CD8-positive, alpha-beta T cell (primary cell): ENCODE measurements at places on chromosomes 3 and 15.
A peak's percentile ranks its signal among the peaks of the same experiment; 100 is the strongest.

DNA sequence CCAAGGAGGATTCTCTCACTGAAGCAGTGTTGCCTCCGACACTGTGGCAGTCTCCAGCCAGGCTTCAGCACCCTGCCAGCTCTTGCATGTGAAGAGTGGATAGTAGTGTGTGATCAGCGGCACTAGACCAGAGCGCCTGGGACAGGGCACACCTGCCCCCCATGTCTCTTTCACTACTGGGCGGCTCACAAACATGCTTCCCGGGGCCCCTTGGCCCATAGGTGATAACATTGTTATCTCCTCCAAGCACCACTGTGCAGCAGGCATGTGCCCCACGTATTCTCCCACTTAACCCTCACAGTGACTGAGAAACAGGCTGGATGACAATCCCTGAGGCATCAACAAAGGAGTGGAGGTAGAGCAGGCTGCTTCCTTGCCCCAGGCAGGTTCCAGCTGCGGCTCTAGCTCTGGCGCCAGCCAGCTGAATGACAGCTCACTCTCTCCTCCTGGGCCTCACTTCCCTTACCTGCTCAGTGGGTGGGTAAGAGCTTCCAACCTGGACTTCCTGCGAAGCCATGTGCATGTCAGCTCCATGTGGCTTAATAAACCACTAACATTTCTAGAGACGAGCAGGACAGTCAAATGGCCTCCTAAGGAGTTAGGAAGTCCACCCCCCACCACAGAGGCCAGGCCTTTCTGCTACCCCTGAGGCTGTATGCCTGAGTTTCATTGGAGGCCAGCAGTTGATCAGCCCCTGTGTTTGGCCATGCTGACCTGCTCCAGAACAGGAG lies 37.8 kb downstream of the KLF13 start:
- no peak for DNase-seq

GRCh38 chr3:108527817-108528216 lies 17.4 kb upstream of the MYH15 start:
- no peak for DNase-seq

- DNase-seq: no peak
Observed at GRCh38 chr3:192801985-192802384, 74.6 kb upstream of the FGF12 start.

- DNase-seq: no peak
Observed at GRCh38 chr15:59380902-59381610, 8.4 kb upstream of the MYO1E start.

DNA sequence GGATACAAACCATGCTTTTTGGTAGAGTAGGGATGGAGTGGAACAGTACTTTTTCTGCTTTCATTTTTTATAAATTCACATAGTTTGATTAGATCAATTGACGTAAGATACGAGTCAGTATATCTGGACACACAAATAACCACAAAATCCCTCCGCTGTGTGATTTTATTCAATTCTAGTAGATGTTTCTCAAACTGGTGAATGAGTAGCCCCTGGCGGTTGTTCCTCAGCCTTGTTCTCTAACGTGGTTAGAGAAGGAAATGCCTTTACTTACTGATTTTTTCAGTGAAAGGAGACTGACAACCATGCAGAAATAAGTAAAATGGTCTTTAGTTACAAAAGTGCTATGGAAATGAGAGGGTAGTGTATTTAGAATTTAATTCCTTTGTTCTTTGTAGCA lies 161.0 kb downstream of the TCF12 start:
- DNase-seq: peak; percentile 4

GRCh38 chr3:144549166-144549565 lies 577.5 kb downstream of the DIPK2A start:
- no peak for DNase-seq

GRCh38 chr3:179148616-179149405 lies 654 bp downstream of the PIK3CA start:
- DNase-seq: peak; percentile 74

GRCh38 chr3:172177046-172177445 lies 137.7 kb downstream of the FNDC3B start:
- DNase-seq: no peak
